Mesenteric fat pad (tissue), 1 donor: ENCODE measurements at places on chromosomes 5 and 9.

DNA sequence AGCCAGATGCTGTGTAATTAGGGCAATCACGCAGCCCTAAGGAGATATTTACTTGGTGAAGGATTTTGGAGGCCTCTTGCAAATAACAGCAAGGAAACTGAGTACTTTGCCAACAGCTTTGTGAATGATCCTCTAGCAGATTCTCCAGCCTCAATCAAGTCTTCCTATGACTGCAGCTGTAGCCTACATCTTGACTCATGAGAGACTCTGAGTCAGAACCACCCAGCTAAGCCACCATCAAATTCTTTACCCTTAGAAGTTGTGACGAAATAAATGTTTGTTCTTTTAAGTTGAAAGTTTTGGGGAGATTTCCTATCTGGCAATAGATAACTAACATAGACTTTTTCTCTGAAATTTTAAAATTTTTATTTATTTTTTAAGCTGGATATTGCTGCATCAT is 237.6 kb upstream of the CCNH start:
- no peak for DNase-seq

DNA sequence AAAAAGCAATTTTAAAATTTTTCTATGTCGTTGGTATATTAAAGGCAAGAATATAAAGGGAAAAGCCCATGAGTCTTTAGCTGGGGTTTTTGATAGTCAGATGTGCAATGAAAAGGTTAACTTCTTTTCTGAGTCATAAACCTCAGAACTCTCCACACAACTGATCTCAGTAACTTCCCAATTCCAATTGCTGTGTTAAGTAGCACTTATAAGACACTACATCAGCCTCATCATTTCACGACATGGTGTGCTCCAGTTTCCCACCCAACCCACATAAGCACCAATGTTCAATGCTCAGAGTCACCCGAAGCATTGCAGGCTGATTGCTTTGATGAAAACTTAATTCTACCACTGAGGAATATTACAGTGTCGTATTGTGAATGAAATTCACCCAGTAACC is 155.8 kb downstream of the TSSK1B start:
- no peak for DNase-seq

- DNase-seq: no peak
Measured at GRCh38 chr5:173925449-173926071, 37.4 kb downstream of the CPEB4 start.

GRCh38 chr5:155872629-155873220 is 454.2 kb upstream of the SGCD start:
- no peak for DNase-seq

DNA sequence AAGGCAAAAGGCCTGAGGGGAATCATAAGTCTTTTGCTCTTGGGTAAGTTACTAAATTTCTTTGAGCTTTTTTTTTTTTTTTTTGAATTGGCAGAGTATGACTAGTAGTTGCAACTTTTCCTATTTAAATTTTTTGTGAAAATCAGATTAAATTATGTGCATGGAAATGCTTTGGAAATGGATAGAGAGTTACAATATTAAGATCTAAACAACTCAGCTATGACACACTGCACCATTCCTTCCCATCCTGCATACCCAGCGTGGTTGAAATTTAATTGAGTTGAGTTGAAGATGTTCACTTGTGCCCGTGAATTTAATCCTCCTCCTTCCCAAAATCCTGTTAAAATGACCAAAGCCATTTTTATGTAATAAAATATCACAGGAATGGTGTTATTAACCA is 296.4 kb downstream of the ACTL7B start:
- no peak for DNase-seq

- DNase-seq: no peak
Measured at GRCh38 chr9:131111186-131111853, 14.1 kb upstream of the NUP214 start.

- DNase-seq: no peak
Measured at GRCh38 chr9:100229136-100229535, 123.6 kb downstream of the TEX10 start.

DNA sequence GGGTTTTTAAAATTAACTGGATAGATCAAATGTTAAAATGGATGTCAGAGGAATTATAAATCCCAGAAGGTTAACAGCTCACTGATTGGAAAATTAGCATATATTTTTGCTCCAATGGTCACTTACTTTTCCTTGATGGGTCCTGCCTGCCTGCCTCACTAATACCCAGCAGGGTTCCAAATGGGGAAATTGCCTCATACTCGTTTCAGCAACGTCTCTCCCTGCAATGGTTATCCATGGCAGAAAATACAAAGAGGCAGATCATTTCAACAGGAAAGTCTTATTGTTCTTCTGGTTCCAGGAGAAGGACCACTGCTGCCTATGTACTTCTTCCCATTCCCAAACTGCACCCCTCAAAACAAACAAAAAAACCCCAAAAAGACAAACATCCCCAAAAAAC is 71.3 kb downstream of the ERP44 start:
- DNase-seq: no peak

DNA sequence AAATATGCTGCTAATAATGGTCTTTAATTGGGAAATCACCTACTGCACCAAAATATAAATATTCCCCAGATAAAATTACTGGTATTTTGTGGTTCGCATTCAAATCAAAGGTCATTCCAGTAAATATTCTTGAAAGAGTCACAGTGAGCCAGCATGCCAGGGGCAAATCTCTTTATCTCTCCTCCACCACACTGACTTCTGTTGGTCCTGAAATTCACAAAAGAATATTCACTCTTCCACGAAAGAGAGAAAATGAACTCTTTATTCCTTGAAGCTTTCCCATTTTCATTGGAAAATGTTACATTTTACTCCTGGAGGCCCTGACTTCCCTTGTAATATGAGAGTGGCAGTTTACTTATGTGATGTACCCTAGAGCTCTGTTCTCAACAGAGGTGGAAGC is 39.7 kb downstream of the ZNF366 start:
- DNase-seq: no peak

GRCh38 chr9:91160599-91161464 is 200.9 kb downstream of the AUH start:
- DNase-seq: no peak

GRCh38 chr5:168513861-168514428 is 15.2 kb upstream of the FBLL1 start:
- no peak for DNase-seq

GRCh38 chr5:79602889-79603288 is 9.4 kb upstream of the TENT2 start:
- no peak for DNase-seq

DNA sequence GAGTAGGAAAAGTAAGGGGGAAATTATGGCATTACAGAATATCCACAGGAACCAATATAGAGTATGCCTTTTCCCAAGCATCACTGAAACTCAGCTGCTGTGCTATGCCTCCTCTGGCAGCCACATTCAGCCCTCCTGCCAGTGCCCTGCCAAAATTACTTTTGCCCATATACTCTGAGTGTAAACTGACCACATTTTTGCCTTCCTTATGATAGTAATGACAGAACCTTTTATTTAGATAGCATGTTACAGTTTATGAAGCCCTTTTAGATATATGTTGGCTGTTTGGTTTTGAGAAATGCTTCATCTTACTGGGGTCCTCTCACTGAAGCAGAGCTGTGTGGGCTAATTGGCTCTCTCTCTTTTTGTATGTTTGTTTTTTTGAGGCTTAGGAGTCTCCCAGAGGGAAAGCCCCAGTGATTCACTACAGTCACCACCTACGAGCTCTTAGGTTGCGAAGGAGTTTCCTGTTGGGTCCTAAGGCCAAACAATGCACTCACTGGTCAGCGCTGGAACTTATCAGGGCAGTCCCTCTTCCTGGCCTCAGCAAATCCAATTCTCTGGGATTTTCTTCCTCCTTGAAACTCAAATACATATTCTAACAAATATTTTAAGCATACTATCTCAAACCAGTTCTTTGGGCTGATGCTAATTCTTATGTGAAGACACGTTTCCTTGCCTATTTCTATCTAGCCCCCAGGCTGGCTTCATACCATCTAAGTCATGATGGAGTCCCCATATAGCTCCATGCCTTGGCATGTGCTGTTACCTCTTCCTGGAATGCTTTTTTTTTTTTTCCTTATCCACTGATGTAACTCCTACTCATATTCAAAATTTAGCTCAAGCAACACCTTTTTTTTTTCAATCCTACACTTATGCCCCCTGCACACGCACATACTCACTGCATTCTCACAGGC is 3.7 kb downstream of the PHF24 start:
- DNase-seq: no peak

DNA sequence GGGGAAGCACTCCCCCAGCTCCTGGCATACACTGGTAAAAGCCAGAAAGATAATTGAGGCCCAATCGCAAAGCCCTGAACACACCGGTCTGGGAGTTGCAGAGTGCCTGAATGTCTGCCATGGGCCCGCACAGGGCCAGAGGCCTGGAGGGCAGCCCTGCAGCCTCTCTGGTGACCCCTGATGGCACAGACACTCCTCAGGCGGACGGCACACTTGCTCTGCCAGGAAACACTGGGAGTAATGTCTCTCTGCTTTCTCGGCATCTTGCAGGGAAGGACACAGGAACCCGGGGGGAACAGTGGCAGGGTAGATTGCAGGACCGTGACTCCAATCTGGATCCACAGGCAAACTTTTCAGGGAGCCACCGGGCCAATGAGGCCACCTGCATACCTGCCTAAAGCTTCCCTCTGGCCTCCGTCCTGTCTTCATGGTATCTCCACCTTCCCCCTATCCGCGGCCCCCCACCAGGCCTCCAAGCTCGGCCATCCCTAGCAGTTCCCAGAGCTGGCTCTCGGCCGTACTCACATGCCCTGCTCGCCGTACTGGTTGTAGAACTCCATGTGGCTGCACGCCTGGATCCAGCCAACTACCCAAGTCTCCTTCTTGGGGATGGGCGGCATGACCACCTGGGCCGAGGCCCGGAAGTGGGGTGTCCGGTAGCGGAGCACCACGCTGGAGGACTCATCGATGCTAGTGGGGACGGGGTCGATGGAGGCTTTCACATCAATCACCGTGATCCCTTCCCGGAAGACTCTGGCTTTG is 797 bp downstream of the FAM78A start:
- DNase-seq: no peak
